Endothelial cell (in vitro differentiated cells): ENCODE measurements at places on chromosomes 6 and 20.

GRCh38 chr20:21272279-21272678, 30.9 kb upstream of the XRN2 start:
- no peaks in the 10 kb centered on the region for H3K4me1 ChIP-seq
- no peak overlapping the region for H3K4me3 ChIP-seq
- no peak for DNase-seq
- no peak overlapping the region for H3K27ac ChIP-seq
- no peaks in the 10 kb centered on the region for H3K27me3 ChIP-seq

DNA sequence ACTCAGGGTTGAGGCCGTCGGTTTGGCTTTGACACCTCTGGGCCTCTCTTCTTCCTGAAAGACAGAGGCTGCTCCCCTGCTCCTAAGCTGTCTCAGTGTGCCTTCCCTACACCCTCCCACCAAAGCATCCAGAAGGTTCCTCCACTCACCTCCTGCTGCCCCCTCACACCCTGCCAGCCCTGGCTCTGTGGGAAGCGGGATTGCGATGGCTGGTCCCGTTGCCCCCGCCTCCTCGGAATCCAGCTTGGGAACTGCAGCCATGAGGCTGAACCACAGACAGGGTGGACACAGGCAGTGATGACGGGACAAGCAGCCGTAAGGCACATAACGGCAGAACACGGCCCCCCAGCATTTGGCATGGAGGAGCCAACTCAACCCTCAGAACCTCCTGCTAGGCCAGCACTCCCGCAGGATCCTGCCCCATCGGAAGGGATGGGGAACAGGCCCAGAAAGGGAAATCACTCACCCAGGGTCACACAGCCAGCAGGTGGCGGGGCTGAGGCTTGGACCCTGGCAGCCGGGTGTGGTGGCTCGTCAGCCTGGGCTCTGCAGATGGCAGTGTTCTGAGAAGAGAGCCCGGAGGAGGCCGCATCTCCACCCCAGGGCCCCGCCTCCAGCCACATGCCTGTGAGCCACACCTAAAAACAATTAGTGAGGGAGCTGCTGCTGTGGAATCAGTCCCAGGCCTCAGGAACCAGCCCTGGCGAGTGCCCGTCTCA, 139.6 kb downstream of the PHACTR3 start:
- no peak overlapping the region for H3K4me3 ChIP-seq
- no peak for DNase-seq
- H3K36me3 ChIP-seq = no peaks in the 10 kb centered on the region
- peaks cover 1% of the 10 kb centered on the region for H3K27me3 ChIP-seq

- no peak overlapping the region for H3K4me3 ChIP-seq
- no peaks in the 10 kb centered on the region for H3K36me3 ChIP-seq
- H3K4me1 ChIP-seq = no peaks in the 10 kb centered on the region
- H3K27ac ChIP-seq = no peak overlapping the region
Measured at GRCh38 chr6:85360794-85361642, 88.9 kb upstream of the NT5E start.

GRCh38 chr6:135581211-135581610, 83.7 kb upstream of the AHI1 start:
- no peaks in the 10 kb centered on the region for H3K36me3 ChIP-seq
- H3K4me3 ChIP-seq = no peak overlapping the region
- H3K27ac ChIP-seq = no peak overlapping the region

- no peak overlapping the region for H3K27ac ChIP-seq
- H3K27me3 ChIP-seq = no peaks in the 10 kb centered on the region
- DNase-seq = no peak
Measured at GRCh38 chr6:10081957-10082356, 332.9 kb downstream of the TFAP2A start.

DNA sequence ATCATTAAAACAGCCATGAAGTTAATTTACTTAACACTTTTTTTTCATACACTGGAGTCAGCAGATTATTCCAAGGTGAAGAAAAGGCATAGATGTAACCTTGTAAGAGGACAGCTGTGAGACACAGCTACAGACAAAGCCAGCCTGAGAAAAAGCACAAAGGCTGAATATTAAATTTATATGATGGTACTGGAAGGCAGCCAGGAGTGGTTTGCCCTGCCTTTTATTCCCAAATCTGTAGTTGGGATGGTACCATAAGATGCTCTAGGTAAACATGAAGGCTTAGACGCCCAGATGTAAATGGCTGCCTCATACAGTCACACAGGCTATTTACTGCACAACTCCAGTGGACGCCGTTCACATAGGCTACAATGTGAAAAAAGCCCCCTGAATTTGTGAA, 42.1 kb upstream of the LOC128125822 start:
- H3K27ac ChIP-seq = no peak overlapping the region
- H3K27me3 ChIP-seq = peaks cover 2% of the 10 kb centered on the region
- H3K36me3 ChIP-seq = no peaks in the 10 kb centered on the region
- no peak overlapping the region for H3K4me3 ChIP-seq
- no peak for DNase-seq

DNA sequence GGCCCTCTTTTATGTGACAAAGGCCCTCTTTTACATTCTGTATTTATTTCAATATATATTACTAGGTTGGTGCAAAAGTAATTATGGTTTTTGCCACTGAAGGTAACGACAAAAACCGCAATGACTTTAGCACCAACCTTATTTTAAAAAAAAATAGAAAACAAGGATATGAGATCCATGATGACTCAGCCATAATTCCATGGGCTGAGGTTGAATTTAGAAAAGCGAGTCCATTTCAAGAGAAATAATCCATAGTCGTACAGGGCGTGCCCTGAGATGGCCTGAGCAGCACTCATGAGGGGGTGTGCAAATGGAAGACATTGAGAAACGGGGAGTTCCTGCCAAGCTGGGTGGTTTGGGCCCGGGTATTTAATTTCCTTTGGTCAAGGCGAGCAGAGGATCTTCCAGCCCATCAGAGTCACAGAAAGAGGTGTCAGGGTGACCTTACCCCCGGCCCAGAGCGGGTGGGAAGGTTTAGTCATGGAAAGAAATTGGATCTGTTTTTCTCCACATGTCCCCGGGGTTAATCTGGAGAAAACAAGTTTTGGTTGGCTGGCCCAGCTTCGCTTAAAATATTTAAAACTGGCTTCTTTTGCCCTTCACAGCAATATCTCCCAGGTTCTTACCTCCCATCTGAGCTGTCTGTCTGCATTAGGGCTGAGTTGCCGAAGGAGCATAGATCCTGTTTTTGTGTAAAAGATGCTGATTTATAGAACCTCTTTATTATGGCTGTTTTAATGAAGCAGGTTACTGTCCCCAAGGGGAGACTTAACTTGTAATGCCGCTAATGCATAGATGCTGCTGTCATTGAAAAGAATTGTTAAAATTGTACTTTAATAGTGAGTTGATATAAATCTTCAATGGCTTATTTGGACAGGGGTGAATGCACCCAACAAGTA, 255.6 kb downstream of the PREX1 start:
- no peak overlapping the region for H3K4me3 ChIP-seq
- DNase-seq = no peak
- no peaks in the 10 kb centered on the region for H3K27me3 ChIP-seq
- H3K27ac ChIP-seq = no peak overlapping the region
- H3K4me1 ChIP-seq = no peaks in the 10 kb centered on the region

DNA sequence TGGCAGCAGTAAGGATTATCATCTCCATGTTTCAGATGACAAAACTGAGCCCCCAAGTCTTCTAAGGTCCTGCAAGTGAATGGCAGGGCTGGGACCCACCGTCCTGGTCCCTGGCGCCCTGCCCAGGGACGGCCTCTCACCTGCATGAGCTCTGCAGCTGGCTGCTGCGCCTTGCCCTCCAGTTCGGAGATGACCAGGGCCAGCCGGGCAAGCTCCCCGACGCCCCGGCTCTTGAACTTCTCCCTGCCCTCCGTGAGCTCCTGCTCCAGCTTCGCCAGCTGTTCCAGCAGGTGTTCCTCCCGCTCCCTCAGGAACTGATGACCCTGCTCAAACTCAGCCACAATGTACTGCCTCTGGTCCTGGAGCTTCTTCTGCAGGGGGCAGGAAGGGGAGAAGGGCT, 16.8 kb downstream of the TRIM26 start:
- no peak overlapping the region for H3K27ac ChIP-seq
- no peak overlapping the region for H3K4me3 ChIP-seq
- no peak for DNase-seq
- H3K27me3 ChIP-seq = peaks cover 2% of the 10 kb centered on the region

GRCh38 chr6:56683882-56684281, 41.2 kb upstream of the DST start:
- H3K4me1 ChIP-seq = peaks cover 3% of the 10 kb centered on the region
- DNase-seq = no peak
- no peak overlapping the region for H3K4me3 ChIP-seq
- H3K36me3 ChIP-seq = peaks cover 7% of the 10 kb centered on the region

DNA sequence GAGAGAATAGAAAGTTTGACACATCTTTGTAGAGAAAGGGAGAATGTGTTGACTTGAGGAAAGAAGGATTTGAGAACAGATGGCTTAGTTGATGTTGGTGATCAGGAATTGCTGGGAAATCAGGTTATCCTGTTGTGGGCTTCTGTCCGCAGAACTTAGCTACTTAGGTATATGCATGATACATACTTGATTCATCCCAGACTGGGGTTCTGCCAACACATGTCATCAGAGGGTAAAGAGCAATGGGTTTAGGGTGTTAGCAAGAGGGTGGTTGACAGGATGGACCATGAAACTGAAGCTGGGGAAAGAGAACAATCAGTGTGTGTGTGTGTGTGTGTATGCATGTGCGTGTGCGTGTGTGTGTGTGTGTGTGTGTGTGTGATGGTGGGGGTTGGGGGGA, 50.6 kb upstream of the NELFCD start:
- no peak overlapping the region for H3K27ac ChIP-seq
- H3K27me3 ChIP-seq = peaks cover 3% of the 10 kb centered on the region
- no peaks in the 10 kb centered on the region for H3K4me1 ChIP-seq
- no peak for DNase-seq
- no peak overlapping the region for H3K4me3 ChIP-seq

GRCh38 chr20:35363190-35363589, 48.6 kb downstream of the UQCC1 start:
- no peak for DNase-seq
- H3K27me3 ChIP-seq = peaks cover 2% of the 10 kb centered on the region
- H3K36me3 ChIP-seq = peaks cover 9% of the 10 kb centered on the region
- H3K27ac ChIP-seq = no peak overlapping the region
- H3K4me1 ChIP-seq = peaks cover 5% of the 10 kb centered on the region

DNA sequence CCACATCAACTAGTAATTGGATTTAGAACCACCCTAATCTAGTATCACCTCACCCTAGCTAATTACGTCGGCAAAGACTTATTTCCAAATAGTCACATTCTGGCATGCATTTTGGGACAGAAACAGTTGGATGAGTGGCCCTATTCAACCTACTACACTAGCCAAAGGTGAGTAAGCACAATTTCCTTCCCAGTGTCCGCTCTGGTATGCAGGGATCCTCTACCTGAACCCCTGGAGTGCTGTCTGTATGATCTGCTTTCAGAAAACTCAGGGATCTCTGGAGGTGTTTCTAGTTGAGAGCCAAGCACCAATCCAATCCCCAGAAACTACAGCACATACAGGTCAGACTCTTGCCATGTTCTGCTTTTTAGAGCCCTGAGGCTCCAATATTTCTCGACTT, 717.4 kb upstream of the MANEA start:
- no peak for DNase-seq
- no peak overlapping the region for H3K4me3 ChIP-seq
- H3K4me1 ChIP-seq = no peaks in the 10 kb centered on the region
- no peaks in the 10 kb centered on the region for H3K36me3 ChIP-seq
- no peaks in the 10 kb centered on the region for H3K27me3 ChIP-seq

- H3K27ac ChIP-seq = no peak overlapping the region
- no peak for DNase-seq
- H3K27me3 ChIP-seq = peaks cover 6% of the 10 kb centered on the region
- peaks cover 3% of the 10 kb centered on the region for H3K36me3 ChIP-seq
- peaks cover 21% of the 10 kb centered on the region for H3K4me1 ChIP-seq
- H3K4me3 ChIP-seq = no peak overlapping the region
Measured at GRCh38 chr6:136788069-136788902, 4.0 kb downstream of the MAP3K5 start.

- no peak overlapping the region for H3K4me3 ChIP-seq
- H3K27ac ChIP-seq = no peak overlapping the region
- no peaks in the 10 kb centered on the region for H3K36me3 ChIP-seq
Measured at GRCh38 chr6:2967936-2968335, 3.4 kb downstream of the SERPINB6 start.

GRCh38 chr6:26223650-26224546, 136.7 kb downstream of the HFE start:
- H3K27ac ChIP-seq = no peak overlapping the region
- H3K4me1 ChIP-seq = peaks cover 16% of the 10 kb centered on the region
- DNase-seq = no peak
- H3K27me3 ChIP-seq = no peaks in the 10 kb centered on the region
- H3K36me3 ChIP-seq = no peaks in the 10 kb centered on the region
